ENCODE measurements at places on chromosomes 12 and 14. TPM values are rescaled to one million over a fixed set of nuclear protein-coding genes. Genes with fewer than 3 reads are reported as not detected.

Gene BHLHE41
- not detected for total RNA-seq

- no peak overlapping the region for H3K4me3 ChIP-seq
- no peak for DNase-seq
- peaks cover 38% of the 10 kb centered on the region for H3K4me1 ChIP-seq
Measured at GRCh38 chr12:126773012-126773411, 1494.0 kb upstream of the TMEM132C start.

DNA sequence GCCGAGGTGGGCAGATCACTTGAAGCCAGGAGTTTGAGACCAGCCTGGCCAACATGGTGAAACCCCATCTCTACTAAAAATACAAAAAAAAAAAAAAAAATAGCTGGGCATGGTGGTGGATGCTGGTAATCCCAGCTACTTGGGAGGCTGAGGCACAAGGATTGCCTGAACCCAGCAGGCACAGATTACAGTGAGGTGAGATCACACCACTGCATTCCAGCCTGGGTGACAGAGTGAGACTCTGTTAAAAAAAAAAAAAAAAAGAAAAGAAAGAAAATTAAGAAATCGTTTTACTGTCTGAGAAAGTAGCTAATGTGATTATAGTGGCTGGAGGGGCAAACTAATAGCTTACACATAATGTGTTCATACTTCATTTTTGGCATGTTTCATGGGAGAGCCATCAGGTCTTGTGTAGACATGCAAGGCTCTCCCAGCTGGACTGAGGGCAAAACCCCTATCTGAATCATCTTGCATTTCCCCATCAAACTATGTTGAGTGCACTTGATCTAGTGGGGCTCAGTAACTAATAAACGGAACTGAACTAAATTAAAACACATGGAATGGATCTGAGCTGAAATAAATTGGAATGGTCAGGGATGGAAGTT lies 16.2 kb downstream of the KIF21A start:
- H3K27me3 ChIP-seq, result no peaks in the 10 kb centered on the region
- H3K36me3 ChIP-seq, result peaks cover 10% of the 10 kb centered on the region
- H3K4me3 ChIP-seq, result no peak overlapping the region

GRCh38 chr14:66240105-66240504 lies 246.1 kb upstream of the CCDC196 start:
- H3K27me3 ChIP-seq, result peaks cover 18% of the 10 kb centered on the region
- H3K36me3 ChIP-seq, result no peaks in the 10 kb centered on the region
- H3K4me3 ChIP-seq, result no peak overlapping the region
- H3K4me1 ChIP-seq, result no peaks in the 10 kb centered on the region

DNA sequence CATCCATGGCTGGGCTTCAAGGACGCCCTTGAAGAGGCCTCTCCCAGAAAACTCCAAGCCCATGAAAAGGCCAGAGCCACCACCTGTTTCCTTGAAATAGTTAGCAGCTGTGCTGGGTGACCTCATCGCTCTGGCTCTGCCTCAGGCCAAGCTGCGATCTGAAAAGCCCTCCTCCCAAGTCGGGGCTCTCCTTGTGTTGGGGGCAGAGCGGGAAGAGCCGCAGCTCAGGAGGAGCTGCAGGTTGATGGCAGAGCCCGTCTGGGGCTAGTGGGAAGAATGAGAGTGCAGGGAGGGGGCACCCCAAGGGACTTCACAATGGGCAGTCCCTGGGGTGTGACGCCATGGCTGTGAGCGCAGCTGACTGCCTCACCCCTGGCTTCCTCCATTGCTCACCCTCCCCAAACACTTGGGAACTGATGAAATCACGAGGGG lies 50.0 kb upstream of the STON2 start:
- no peak for DNase-seq
- peaks cover 4% of the 10 kb centered on the region for H3K4me1 ChIP-seq
- H3K27me3 ChIP-seq, result peaks cover 20% of the 10 kb centered on the region
- H3K27ac ChIP-seq, result no peak overlapping the region
- no peak overlapping the region for H3K4me3 ChIP-seq
- no peaks in the 10 kb centered on the region for H3K36me3 ChIP-seq

DNA sequence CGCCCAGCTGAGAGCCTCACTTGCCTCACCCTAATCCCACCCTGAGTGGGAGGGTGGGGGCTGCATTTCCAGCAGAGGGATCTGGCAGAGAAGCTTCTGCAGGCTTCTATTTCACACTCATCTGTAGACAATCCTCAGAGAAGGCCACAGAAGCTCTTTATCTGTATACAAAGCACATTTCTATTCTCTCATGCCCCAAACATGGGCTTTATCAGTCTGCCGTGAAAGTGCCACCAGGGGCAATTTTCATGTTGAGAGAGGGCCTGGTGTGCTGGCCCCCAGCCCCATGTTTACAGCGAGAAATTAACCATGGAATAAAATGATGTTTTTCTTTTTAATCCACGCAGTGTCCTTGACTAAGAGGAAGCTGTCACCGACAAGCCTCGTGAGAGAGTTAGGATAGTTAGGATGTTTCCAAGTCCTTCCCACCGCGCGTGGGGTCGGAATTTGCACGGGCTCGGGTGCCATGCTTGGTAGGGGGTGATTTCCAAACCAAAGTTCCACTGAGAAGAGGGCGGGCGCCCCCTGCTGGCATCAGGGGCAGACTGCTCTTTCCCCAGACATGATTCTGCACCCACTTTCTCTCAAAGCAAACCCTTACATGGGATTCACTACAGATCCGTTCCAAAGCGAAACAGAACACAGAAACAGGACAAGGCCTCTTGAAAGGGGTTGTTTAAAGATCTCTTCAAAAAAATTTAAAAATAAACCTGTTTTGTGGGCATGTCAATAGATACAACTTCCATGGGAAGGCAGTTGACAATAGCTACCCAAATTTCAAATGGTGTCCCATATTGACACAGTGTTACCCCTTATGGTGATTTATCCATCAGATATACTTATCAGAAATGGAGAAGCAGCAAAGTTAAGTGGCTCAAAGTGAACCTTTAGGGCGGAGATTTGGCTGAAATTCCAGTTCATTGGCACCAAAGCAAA lies 19.4 kb downstream of the BDKRB1 start:
- no peak overlapping the region for H3K27ac ChIP-seq
- no peak overlapping the region for H3K4me3 ChIP-seq
- peaks cover 2% of the 10 kb centered on the region for H3K36me3 ChIP-seq
- DNase-seq, result peak; percentile 61
- H3K27me3 ChIP-seq, result peaks cover 6% of the 10 kb centered on the region

DNA sequence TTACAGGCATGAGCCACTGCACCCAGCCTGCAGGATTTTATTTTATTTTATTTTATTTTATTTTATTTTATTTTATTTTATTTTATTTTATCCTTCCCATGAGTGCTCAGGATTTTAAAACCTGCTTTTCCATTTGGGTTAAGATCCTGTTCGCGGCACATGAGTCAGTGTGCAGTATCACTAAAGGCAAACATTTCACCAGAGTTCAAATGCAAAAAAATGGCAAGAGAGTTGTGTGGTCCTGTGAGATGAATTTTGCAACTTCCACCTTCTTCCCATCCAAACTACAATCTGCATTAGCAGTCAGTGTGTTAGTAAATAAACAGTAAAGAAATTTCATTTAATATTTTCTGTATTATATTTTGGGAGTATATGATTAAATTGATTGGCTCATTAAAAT lies 29.0 kb downstream of the MOAP1 start:
- no peaks in the 10 kb centered on the region for H3K36me3 ChIP-seq
- no peak overlapping the region for H3K4me3 ChIP-seq
- no peak for DNase-seq
- peaks cover 9% of the 10 kb centered on the region for H3K4me1 ChIP-seq

Gene POTEG
- total RNA-seq, result not detected

GRCh38 chr12:102438047-102438826 lies 42.1 kb downstream of the IGF1 start:
- no peak overlapping the region for H3K27ac ChIP-seq
- H3K4me3 ChIP-seq, result no peak overlapping the region
- H3K27me3 ChIP-seq, result peaks cover 8% of the 10 kb centered on the region
- peaks cover 1% of the 10 kb centered on the region for H3K36me3 ChIP-seq
- peaks cover 4% of the 10 kb centered on the region for H3K4me1 ChIP-seq

Gene ENDOU
- not detected for total RNA-seq

- no peak overlapping the region for H3K4me3 ChIP-seq
- no peaks in the 10 kb centered on the region for H3K36me3 ChIP-seq
- H3K27ac ChIP-seq, result no peak overlapping the region
- no peak for DNase-seq
- H3K27me3 ChIP-seq, result peaks cover 8% of the 10 kb centered on the region
Measured at GRCh38 chr12:15306605-15307004, 15.7 kb upstream of the PTPRO start.

Gene LRFN5
- total RNA-seq, result not detected

Gene TAMALIN
- total RNA-seq, result 2.2 TPM

GRCh38 chr12:49369411-49370145 lies 2.3 kb downstream of the SPATS2 start:
- no peaks in the 10 kb centered on the region for H3K27me3 ChIP-seq
- peak overlapping the region; percentile 25 for H3K27ac ChIP-seq
- H3K4me1 ChIP-seq, result peaks cover 40% of the 10 kb centered on the region
- peak; percentile 57 for DNase-seq
- no peak overlapping the region for H3K4me3 ChIP-seq

Gene TSPAN11
- total RNA-seq, result not detected

DNA sequence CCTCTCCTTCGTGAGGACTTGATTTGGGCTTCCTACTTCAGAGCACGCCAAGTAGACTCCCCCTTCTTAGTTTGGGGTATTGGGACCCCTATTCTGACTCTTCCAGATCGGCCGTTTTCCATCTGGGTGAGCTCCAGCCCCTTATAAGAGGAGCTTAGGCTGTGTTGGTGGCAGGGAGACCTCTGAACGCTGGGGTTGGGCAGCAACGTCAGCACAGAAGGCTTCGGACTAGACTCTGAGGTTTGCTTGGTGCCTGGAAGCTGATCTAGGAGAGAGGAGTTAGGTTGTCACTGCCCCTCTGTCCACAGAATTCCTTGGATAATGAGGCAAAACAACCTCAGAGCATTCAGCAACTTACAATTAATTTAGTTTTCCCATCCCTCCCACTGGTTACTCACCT lies 99.2 kb upstream of the RTL1 start:
- peaks cover 6% of the 10 kb centered on the region for H3K4me1 ChIP-seq
- H3K27ac ChIP-seq, result no peak overlapping the region
- no peaks in the 10 kb centered on the region for H3K36me3 ChIP-seq
- DNase-seq, result no peak

GRCh38 chr14:104284636-104285507 lies 146.5 kb downstream of the KIF26A start:
- H3K4me3 ChIP-seq, result no peak overlapping the region
- H3K4me1 ChIP-seq, result no peaks in the 10 kb centered on the region
- DNase-seq, result no peak
- H3K36me3 ChIP-seq, result no peaks in the 10 kb centered on the region
- H3K27me3 ChIP-seq, result no peaks in the 10 kb centered on the region
- no peak overlapping the region for H3K27ac ChIP-seq

- H3K36me3 ChIP-seq, result peaks cover 16% of the 10 kb centered on the region
- DNase-seq, result peak; percentile 72
- H3K4me3 ChIP-seq, result peak overlapping the region; percentile 80
Measured at GRCh38 chr12:57765003-57765697, 1.7 kb downstream of the CYP27B1 start.

Gene TMCC3
- 0.29 TPM for total RNA-seq
